ENCODE measurements at places on chromosomes 4 and X.

GRCh38 chrX:143994206-143994605 is 110.3 kb downstream of the UBE2NL start:
- no peak for DNase-seq

GRCh38 chr4:115249808-115250207 is 136.4 kb upstream of the NDST4 start:
- no peak for DNase-seq

GRCh38 chr4:149296503-149296902 is 519.1 kb downstream of the IQCM start:
- no peak for DNase-seq

GRCh38 chr4:152970102-152970820 is 34.1 kb downstream of the FHDC1 start:
- no peak for DNase-seq

- no peak for DNase-seq
Observed at GRCh38 chr4:36322921-36323354, 41.5 kb downstream of the DTHD1 start.

- no peak for DNase-seq
Observed at GRCh38 chrX:48475296-48475695, 703 bp upstream of the FTSJ1 start.
